Glutamatergic neuron (in vitro differentiated cells): ENCODE measurements at places on chromosomes 12 and 14.
A peak's percentile ranks its signal among the peaks of the same experiment; 100 is the strongest.

GRCh38 chr14:95496111-95496681 is 20.3 kb downstream of the SYNE3 start:
- H3K4me3 ChIP-seq: no peak overlapping the region
- H3K36me3 ChIP-seq: peaks cover 2% of the 10 kb centered on the region
- DNase-seq: no peak
- peak overlapping the region; percentile 62 for H3K27ac ChIP-seq
- H3K27me3 ChIP-seq: peaks cover 3% of the 10 kb centered on the region

DNA sequence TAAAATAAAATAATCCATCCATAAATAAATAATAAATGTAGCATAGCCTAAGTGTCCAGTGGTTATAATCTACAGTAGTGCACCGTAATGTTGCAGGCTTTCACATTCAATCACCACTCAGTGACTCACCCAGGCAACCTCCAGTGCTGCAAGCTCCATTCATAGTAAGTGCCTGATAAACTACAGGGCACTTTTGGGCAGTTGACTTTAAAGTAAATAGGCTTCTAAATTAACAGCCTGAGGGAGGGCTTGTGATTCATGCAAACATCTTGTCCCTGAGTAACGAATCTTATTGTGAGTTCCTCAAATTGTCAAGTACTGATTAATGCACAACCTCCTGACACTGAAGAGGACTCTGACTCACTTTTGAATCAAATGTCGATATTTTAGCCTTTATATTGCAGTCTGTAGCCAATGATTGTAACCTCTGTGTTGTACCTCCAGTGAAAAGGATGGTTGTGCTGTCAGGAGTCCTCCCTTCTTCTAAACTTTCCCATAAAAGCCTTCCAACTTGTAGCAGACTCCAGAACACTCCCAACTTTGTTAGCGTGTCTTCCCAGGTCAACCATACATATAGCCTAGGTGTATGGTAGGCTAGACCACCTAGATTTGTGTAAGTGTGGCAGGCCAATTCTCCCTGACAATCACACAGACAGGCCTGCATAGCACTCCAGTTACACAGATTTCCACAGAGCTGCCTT is 55.0 kb upstream of the BICD1 start:
- no peaks in the 10 kb centered on the region for H3K27me3 ChIP-seq
- H3K27ac ChIP-seq: no peak overlapping the region
- peaks cover 8% of the 10 kb centered on the region for H3K36me3 ChIP-seq
- no peaks in the 10 kb centered on the region for H3K4me1 ChIP-seq

- no peaks in the 10 kb centered on the region for H3K4me1 ChIP-seq
- peaks cover 55% of the 10 kb centered on the region for H3K36me3 ChIP-seq
- no peak overlapping the region for H3K27ac ChIP-seq
These were observed 86.9 kb downstream of the BCAT1 start for GRCh38 chr12:24861766-24862540.

GRCh38 chr14:22715186-22715812 is 51.2 kb upstream of the OXA1L start:
- DNase-seq: no peak
- no peaks in the 10 kb centered on the region for H3K27me3 ChIP-seq
- no peak overlapping the region for H3K4me3 ChIP-seq
- no peaks in the 10 kb centered on the region for H3K4me1 ChIP-seq
- H3K36me3 ChIP-seq: no peaks in the 10 kb centered on the region

- no peaks in the 10 kb centered on the region for H3K4me1 ChIP-seq
- no peak overlapping the region for H3K27ac ChIP-seq
- DNase-seq: no peak
- no peaks in the 10 kb centered on the region for H3K27me3 ChIP-seq
These were observed 118.0 kb upstream of the CDKN3 start for GRCh38 chr14:54278665-54279295.

DNA sequence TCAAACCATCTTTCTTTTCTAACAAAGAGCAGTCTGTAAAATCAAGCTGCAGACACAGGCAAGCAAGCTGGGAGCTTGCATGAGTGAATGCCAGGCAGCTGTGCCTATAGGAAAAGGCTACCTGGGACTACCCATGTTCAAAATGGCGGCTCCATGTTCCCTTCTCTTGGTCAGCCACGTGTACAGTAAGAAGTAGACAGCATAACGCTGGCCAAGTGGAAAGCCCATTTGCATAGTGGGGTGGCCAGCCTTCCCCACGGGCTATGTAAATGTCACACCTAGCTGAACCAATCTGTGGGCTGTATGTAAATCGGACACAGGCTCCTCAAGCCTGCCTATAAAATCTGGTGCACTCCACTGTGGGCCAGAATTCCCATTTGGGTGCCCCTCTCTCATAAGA is 117.1 kb downstream of the SYT10 start:
- H3K27me3 ChIP-seq: no peaks in the 10 kb centered on the region
- no peak overlapping the region for H3K4me3 ChIP-seq
- H3K27ac ChIP-seq: no peak overlapping the region
- no peak for DNase-seq

GRCh38 chr12:2498964-2499500 is 295.7 kb upstream of the FKBP4 start:
- H3K4me1 ChIP-seq: peaks cover 22% of the 10 kb centered on the region
- peaks cover 7% of the 10 kb centered on the region for H3K36me3 ChIP-seq
- no peak for DNase-seq

GRCh38 chr12:75623631-75624154 is 112.3 kb upstream of the KRR1 start:
- H3K27ac ChIP-seq: no peak overlapping the region
- H3K4me3 ChIP-seq: no peak overlapping the region
- H3K36me3 ChIP-seq: peaks cover 3% of the 10 kb centered on the region
- H3K4me1 ChIP-seq: peaks cover 3% of the 10 kb centered on the region
